ENCODE measurements at places on chromosomes 2 and 18.

DNA sequence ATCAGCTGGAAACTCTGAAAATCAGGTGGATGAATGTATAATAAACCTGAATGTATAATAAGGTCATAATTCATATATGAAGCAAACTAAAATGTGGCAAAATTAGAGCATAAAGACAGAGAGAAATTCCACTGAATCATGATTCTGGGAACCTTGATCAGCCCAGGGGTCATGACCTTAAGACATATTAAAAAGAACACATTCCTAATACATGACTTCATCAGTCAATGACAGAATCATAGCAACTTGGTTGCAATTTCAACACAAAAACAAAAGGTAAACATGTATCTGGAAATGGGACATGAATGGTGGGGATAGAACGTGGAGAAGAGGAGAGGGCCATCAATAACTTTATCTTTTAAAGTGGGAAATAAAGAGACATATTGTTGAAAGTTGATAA, 17.6 kb downstream of the AFF3 start:
- no peak for DNase-seq

DNA sequence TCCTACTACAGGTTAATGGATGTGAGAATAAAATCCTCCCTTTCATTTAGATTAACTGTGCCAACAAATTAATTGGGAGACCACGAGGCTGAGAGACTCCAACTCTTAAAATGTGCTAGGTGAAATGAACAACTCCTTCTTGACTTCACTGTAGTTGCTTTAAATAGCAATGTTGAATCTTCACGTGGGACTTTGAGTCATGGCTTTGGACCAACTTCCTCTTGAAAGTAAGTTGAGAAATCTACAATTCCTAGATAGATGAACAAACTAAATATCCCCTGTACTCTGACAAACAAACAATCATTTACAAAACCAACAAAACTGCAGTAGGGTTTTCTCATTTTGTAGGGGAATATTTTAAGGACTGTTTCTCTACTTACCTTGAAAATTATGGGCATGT, 291.9 kb upstream of the SPRED2 start:
- no peak for DNase-seq

- DNase-seq = no peak
Measured at GRCh38 chr2:145253492-145253891, 733.6 kb upstream of the ZEB2 start.

DNA sequence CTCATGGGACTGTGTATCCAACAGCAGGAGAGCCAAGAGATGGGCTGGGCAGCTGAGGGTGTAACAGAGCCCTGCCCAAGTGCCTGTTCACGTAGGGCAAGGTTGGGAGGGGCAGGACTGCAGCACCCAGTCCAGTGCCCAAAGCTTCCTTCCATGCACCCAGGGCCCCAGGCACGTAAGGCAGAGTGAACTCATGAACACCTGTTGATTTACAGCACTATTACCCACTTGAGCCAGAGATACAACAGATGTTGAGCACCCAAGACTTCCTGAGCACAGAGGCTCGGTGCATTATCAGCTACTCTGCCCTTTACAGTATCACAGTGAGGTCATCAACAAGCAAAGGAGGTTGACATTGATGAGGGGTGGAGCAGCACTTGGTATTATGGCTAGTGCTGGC, 50.2 kb upstream of the FHL2 start:
- DNase-seq = no peak

DNA sequence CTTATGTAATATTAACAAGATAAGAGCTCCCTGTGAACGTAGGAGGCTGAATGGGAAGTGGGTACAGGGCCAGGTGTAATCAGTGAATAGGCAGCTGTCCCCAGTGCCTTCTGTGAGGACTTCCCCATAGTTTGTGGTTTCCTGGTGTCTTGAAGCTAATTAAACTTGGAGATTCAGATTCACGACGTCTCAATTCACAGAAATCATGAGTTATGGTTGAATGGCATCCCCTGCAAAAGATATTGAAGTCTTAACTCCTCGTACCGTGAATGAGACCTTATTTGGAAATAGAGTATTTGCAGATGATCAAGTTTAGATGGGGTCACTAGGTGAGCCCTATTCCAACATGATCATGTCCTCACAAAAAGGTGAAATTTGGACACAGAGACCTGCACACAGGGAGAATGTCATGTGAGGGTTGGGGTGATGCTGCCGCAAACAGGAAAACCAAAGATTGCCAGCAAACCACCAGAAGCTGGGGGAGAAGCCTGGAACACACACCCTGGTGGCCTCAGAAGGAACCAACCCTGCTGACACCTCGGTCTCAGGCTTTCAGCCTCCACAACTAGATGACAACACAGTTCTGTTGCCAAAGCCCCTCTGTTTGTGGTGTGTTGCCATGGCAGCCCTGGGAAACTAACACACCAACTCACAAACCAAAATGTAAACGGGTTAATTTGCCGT, 13.2 kb downstream of the ARL4C start:
- DNase-seq = no peak

- no peak for DNase-seq
Measured at GRCh38 chr2:35933031-35933430, 422.5 kb upstream of the CRIM1 start.

- no peak for DNase-seq
Measured at GRCh38 chr2:38064801-38065501, 11.0 kb downstream of the CYP1B1 start.
